HCT116 (cell line): ENCODE measurements at places on chromosomes 1 and 21.

DNA sequence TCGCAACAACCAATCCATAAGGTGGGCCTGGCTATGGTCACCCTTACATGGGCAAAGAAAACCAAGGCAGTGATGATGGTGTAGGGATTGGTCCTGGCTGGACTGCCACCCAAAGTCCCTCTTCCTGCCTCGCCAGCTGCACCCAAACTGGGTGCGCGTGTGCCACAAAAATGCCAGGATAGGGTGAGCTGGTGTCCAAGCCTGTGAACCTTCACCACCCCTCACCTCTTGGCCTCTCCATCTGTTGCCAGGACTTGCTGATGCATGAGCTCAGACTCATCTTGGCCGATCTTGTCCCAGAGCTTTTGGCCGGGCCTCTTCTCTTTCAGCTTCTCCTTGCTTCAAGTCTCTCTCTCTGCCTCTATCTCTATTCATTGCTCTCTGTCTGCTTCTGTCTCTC lies 41.8 kb downstream of the FOXD2 start:
- DNase-seq: no peak

DNA sequence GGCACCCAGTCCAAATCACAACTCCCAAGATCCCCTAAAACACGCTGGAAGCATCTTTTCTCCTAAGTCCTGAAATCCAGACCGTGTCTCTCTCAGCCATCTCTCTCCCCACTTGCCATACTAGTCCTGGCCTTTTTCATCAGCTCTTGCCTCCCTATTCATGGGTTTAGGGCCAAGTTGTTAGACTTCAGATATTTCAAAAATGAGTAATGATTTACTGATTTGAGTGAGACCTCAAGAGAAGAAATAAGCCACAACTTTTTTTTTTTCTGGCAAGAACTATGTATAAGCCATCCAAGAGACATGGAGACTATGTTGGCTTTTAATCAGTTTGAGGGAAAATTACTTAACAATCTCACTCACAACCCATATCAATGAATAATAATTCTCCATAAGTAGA lies 62.5 kb downstream of the TBX15 start:
- DNase-seq: no peak

DNA sequence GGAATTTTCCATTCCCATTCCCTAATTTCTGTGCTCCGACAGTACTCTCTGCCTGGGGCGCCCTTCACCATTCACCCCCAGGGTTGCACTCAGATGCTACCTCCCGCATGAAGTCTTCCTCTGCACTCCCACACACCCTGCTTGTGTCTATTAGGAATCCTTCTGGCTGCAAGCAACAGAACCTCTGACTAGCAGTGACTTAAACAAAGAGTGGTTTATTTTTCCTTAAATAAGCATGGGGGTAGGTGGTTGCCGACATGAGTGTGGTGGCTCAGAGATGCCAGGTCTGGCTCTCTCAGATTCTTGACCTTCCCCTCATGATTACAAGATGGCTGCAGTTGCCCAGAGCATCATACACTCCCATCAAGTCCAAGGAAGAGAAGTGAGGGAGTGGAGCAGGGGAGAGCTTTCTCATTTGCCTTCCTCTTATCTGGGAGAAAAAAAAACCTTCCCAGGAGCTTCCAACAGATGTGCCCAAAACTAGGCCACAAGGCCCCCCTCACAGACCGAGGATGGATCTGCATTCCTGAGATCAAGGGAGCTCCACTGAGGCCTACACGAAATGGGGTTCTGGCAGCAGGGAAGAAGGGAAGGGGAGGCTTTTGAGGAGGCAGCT lies 49.6 kb upstream of the LBR start:
- DNase-seq: no peak

DNA sequence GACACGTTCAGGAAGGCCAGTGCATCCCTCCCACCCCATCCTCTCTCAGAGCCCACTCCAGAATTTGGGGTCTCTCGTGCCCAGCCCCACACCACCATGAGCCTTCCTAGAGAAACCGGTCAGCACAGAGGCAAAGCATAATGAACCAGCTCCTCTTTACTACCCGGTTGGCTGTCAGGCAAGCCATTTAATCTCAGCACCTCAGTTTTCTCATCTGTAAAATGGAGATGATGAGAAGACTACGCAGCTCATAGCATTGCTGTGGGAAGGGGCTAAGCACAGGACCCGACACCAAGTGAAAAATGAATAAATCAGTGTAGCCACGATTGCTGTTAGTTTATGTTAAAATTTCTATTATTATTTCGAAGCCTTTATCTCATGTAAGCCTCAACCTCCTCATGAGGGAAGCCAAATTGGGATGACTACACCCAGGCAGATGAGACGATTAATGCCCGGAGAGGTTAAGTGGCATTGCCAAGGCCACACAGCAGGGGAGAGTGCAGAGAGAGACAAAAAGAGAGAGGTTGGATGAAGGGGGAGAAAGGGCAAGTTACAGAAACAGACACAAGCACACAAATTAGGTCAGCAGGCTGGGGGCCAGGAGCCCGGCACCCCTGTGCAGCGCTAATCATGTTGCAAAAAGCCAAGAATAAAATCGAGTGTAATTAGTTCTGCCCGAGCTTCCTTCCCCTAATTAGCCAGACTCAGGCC lies 25.7 kb downstream of the SDC3 start:
- no peak for DNase-seq

GRCh38 chr21:18265944-18266343 lies 21.3 kb downstream of the CHODL start:
- DNase-seq: no peak

- DNase-seq: no peak
These were observed 20.2 kb upstream of the PADI6 start for GRCh38 chr1:17351598-17352324.
